ENCODE measurements at places on chromosomes 1 and 21. TPM values are rescaled to one million over a fixed set of nuclear protein-coding genes. Genes with fewer than 3 reads are reported as not detected.

GRCh38 chr1:33244809-33245186 is 11.5 kb upstream of the ZNF362 start:
- no peak overlapping the region for H3K4me3 ChIP-seq
- no peak overlapping the region for H3K27ac ChIP-seq
- H3K4me1 ChIP-seq: peaks cover 9% of the 10 kb centered on the region
- H3K27me3 ChIP-seq: no peaks in the 10 kb centered on the region

DNA sequence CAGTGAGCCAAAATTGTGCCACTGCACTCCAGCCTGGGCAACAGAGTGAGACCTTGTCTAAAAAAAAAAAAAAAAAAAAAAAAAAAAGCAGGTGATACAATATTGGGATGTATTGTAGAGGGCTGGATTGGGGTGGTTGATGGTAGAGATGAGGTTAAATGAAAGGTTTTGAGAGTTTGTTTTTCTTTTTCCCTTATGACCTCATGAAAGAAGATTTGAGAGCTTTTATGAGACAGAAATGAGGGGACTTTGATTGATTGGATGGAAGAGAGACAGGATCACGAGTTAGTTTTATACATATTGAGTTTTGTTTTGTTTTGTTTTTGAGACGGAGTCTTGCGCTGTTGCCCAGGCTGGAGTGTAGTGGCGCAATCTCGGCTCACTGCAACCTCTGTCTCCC is 27.1 kb downstream of the OSBPL9 start:
- no peak overlapping the region for H3K4me3 ChIP-seq
- no peak for DNase-seq
- H3K27me3 ChIP-seq: no peaks in the 10 kb centered on the region
- peak overlapping the region; percentile 74 for H3K27ac ChIP-seq

OR2T4 gene
- not detected for total RNA-seq

- no peak overlapping the region for H3K4me3 ChIP-seq
- H3K36me3 ChIP-seq: peaks cover 3% of the 10 kb centered on the region
- H3K4me1 ChIP-seq: peaks cover 14% of the 10 kb centered on the region
- DNase-seq: no peak
- H3K27me3 ChIP-seq: no peaks in the 10 kb centered on the region
- no peak overlapping the region for H3K27ac ChIP-seq
These were observed 11.9 kb downstream of the TRIM11 start for GRCh38 chr1:228394571-228395394.

- no peak overlapping the region for H3K4me3 ChIP-seq
- H3K27ac ChIP-seq: no peak overlapping the region
- H3K4me1 ChIP-seq: no peaks in the 10 kb centered on the region
- H3K27me3 ChIP-seq: no peaks in the 10 kb centered on the region
- H3K36me3 ChIP-seq: no peaks in the 10 kb centered on the region
These were observed 111.2 kb upstream of the PROX1 start for GRCh38 chr1:213876531-213876930.

MAP7D1 gene
- total RNA-seq: 212 TPM

TMEM79 gene
- 5.5 TPM for total RNA-seq

DNA sequence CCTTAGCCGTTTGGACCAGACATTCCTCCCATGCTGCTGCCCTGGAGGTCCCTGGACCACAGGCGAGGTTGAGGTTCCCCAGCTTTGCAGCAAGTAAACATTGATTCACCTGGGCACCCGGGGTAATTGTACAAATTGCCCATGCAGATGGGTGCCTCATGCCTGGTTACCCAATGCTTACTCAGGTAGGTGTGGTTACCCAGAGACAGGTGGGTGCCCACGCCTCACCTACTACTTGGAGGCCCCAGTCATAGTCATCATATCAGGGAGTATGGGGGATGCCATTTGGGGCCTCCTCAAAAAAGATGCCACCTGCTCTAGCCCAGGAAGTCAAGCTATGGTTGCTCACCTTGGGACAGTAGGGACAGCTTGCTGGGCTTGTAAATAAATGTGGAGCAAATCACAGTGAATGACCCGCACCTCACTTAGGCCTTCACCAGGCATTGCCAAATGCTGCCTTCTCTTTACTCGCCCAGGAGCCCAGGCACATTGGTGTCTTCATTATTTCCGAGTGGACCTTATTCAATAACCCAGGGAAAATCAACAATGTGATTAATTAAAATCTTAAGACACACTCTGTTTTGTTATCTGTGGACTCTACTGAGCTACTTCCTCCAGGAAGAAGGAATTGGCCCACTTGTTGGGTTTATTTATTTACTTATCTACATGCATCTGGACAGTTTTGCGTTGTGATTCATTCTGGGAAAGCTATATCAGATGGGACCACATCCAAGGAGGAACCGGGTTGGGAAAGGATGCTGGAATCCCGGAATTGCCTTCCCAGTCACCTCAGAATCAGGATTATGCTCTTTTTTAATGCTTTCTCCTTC is 35.6 kb upstream of the GRHL3 start:
- H3K27ac ChIP-seq: peak overlapping the region; percentile 68
- no peaks in the 10 kb centered on the region for H3K36me3 ChIP-seq
- H3K27me3 ChIP-seq: no peaks in the 10 kb centered on the region
- H3K4me1 ChIP-seq: peaks cover 34% of the 10 kb centered on the region
- DNase-seq: peak; percentile 89
